SW480 (cell line): ENCODE measurements at places on chromosomes 1 and 21.

- no peak for DNase-seq
These were observed 6.6 kb downstream of the PAPPA2 start for GRCh38 chr1:176469450-176470010.

DNA sequence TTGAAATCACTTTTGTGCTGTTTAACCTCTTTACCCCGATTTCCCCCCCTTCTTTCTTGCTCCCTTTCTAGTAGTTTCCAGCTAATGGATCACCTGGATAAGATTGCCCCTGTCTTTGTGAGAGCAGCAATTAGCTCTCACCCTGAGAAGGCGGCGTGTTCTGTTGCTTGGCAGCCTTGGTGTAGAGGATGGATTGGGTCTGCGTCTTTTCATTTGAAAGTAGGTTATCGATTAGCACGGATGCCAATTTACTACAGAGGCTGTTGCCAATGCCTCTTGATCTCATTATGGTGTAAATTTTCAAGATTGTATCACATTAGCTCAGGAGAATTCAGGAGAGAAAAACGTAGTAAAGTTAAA lies 26.4 kb downstream of the KIF26B start:
- DNase-seq, result no peak

GRCh38 chr1:30311749-30312148 lies 411.6 kb downstream of the MATN1 start:
- DNase-seq, result no peak

- DNase-seq, result peak; percentile 72
These were observed 534 bp downstream of the C1orf56 start for GRCh38 chr1:151047925-151048644.

DNA sequence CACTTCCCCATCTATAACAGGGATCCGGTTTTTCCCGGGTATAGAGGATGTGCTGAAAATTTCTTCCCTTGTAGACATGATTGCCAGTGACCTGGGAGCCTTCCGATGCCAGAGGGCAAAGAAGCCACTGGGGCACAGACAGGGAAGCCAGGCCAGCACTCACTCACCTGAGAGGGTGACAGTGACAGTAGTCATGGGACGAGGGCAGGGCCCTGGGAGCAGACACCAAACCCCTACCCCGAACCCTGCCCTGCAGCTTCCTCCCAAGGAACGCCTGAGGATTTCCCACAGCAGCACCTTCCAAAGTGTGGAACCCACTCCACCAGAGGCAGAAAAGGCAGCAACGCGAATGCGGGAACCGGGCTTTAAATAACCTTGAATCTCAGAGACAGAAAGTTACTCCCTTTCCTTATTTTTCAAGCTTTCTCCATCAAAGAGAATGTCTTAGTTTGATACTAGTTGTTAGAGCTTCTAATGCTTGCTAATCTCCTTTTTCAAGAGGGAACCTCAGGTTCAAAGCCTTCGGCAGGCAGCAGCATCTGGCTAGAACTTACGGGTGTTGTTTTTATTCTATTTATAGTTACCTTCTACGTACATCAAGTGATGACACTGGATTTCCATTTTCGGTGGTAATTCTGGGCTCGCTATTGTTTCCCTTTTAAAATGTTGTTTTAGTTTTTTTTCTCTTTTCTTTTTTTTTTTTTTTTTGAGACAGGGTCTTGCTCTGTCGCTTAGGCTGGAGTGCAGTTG lies 2.8 kb downstream of the DDOST start:
- no peak for DNase-seq

DNA sequence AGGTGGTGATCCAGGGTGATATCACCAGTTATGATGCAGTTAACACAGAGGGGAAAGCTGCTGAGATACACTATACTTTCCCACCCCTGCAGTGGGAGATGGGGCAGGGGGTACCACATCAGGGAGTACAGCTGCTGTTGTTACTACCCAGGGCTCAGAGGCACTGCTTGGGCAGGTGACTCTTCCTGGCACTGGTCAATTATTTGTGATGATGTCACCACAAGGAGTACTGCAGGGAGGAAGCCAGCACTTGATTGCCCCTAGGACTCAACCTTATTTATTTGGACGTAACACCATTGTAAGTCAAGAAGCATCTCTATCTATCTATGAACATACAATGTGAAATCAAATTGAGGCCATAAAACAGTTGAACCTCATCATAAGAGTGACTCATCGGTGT lies 10.1 kb downstream of the IFNAR1 start:
- DNase-seq, result no peak

DNA sequence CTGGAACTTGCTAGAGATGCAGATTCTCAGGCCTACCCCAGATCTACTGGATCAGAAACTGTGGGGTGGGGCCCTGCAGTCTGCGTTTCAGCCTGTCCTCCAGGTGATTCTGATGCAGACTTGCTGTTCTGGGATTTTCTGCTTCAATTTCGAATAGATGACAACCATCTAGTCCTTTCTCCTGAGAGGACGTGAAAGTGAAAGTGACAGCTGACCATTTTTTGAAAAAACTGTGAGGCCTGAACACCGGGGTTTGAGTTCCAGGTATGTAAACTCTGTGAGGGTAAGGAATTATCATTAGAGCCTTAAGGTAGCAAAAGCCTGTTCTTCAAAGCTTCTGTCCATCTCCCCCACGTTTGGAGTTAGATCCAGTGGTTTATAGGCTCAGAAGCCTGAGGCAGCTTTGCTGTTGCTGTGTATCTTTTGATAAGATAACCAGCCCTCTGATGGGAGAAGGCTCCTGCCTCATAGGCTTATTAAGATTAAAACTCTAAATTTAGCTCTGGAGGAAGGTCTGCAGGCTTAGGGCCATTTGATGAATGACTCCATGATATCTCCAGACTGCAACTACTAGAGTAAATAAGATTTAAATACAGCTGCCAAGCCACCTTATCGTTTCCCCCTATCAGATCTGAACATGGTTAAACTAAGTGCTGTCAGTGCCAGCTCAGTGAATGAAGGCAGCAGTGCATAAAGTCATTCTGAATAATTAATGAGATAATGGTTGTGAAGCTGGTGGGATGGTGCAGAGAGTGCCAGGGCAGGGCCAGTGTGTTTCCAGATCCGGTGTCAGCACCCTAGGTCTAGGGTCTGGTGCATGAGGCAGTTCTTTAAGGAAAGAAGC lies 335.2 kb downstream of the HHAT start:
- no peak for DNase-seq
